ENCODE measurements at places on chromosomes 4 and X.

- no peak for DNase-seq
Observed at GRCh38 chr4:39178706-39179105, 3.6 kb upstream of the WDR19 start.

GRCh38 chrX:138651494-138651893 lies 60.0 kb downstream of the FGF13 start:
- no peak for DNase-seq

GRCh38 chr4:108702960-108703359 lies 52.6 kb downstream of the OSTC start:
- no peak for DNase-seq

GRCh38 chr4:173318648-173319211 lies 15.4 kb downstream of the HMGB2 start:
- peak; percentile 48 for DNase-seq

DNA sequence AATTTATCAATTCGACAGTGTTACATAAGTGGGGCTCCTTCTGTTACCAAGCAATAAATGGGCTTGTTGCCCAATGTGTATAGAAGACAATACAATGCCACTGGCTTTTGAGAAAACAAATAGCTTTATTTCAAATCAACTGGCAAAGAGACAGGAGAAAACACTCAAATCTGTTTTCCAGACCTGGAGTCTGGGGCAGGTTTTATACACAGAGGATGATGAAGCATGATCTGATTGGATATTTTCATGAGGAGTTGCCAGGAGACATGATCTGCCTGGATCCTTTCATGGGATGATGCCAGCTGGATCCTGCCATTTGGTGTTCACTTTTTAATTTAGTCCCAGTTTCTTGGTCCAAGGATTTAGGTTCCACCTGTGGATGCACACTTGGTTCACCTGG lies 287.9 kb downstream of the CXXC4 start:
- no peak for DNase-seq

DNA sequence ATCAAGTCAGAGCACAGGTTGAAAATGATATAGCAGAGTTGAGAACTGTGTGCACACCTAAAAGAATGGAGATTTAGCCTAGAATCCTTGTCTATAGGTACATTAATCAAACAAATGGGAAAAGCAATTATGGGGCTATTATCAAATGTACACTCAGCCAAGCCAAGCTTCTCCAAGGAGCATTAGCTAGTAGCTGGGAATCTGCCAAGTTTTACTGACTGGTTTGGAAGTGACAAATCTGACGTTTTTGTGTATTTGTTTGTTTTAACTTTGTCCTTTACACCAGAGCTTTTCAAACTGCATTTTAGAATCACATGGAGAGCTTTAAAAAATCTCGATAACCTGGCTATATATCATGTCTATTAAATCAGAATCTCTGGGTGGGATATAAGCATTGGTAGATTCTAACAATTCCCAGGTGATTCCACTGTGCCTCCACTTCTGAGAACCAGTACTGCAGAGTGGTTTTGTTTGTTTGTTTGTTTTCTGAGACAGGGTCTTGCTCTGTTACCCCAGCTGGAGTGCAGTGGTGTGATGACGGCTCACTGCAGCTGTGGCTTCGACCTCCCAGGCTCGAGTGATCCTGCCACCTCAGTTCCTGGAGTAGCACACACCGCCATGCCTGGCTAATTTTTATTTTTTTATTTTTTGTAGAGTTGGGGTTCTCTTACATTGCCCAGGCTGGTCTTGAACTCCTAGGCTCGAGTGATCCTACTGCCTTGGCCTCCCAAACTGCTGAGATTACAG lies 279.8 kb downstream of the UNC5C start:
- no peak for DNase-seq

DNA sequence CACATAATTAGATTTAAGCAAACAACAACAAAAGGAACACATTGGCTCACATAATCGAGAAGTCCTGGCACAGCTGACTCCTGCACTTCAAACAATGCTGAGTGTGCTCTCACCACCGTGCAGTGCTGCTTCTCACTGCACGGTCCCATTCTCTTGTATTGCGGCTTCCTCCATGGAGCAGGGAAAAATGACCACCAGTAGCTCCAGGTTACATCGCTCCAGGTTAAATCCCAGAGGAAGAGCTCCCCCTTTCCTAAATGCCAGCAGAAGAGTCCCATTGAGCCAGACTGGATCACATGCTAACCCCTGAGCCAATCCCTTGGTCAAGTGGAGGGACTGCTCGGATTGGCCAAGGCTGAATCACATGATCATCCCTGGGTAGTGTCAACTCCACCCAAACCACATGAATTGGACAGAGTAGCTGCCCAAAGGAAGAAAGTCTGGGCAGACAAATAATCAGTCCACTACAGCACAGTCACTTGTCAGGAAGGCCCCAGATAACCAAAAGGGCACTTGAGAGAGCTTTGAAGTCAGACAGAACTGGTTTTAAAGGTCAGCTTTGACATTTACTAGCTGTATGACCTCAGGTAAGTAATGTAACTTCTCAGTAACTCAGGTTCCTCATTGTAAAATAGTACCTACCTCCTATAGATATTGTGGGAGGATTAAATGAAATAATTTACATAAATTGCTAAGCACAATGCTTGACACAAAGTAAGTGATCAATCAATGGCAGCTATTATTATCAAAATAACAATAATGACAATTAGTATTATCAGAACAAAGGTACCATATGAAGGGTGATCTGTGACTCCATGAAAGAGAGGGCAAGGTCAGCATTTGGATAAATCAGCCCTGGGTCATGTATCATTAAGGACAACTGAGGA lies 14.3 kb downstream of the TEC start:
- no peak for DNase-seq

DNA sequence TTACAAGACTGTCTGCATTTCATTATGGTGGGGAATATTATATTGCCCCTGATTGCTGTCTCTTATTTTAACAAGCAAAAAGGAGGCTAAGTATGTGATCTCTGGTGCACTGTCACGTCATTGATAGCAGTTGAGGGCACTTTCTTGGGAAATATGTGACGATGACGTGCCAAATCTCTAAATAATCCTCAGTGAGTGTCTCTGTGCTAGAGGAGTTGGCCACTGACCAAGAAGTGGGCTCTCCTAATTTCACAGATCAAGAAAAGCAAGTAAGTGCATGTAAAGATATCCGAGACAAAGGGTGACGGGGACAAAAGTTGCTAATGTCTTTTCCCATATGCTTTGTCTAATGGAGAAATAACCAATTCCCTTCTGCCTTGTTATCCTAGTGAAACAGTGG lies 487.4 kb upstream of the TENM3 start:
- no peak for DNase-seq

- no peak for DNase-seq
Observed at GRCh38 chr4:85952528-85952927, 407.3 kb downstream of the MAPK10 start.

GRCh38 chr4:151930372-151930771 lies 169.6 kb upstream of the GATB start:
- no peak for DNase-seq

DNA sequence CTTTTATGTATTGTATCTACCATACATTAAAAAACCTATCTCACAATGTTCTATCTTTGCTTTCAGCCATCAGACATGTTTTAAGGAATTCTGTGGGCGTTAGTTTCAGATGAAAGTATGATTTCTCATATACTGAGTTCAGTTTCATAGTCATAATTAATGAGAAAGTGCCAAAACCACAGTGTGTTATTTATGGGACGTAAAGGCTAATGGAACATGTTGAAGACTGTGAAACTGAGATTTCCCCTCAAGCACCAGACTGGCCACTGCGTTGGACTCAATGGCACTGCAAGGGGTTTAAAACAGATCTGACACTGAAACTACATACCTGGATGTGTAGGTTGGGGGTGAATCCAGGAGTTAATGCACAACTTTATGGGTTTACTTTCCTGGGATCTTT lies 32.0 kb downstream of the F8 start:
- DNase-seq: no peak

GRCh38 chr4:8274765-8275547 lies 5.4 kb downstream of the HTRA3 start:
- DNase-seq: no peak

- no peak for DNase-seq
Observed at GRCh38 chr4:23390246-23390645, 499.6 kb downstream of the PPARGC1A start.

DNA sequence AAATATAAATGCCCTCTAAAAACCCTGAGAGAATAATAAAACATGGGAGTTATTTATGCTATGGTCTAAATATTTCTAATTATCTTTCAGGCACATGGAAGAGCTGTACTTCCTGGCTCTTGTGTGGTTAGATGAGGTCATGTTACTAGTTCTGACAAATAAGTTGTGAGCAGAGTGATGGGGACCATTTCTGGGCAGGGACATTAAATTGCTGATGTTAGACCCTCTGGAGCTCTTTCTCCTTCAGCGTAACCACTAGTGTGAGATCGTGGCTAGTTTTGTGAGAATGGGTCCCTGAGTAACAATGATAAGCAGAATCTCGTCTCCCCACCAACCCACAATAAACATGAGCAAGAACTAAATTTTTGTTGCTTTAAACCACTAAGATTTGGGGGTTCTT lies 108.0 kb downstream of the MAML3 start:
- DNase-seq: no peak

GRCh38 chrX:93673869-93674271 lies at the start of gene FAM133A:
Gene FAM133A, plus strand, starts transcription at chrX:93674206. Its CDS starts 35,214 bp downstream, at chrX:93709420.
- no peak for DNase-seq

DNA sequence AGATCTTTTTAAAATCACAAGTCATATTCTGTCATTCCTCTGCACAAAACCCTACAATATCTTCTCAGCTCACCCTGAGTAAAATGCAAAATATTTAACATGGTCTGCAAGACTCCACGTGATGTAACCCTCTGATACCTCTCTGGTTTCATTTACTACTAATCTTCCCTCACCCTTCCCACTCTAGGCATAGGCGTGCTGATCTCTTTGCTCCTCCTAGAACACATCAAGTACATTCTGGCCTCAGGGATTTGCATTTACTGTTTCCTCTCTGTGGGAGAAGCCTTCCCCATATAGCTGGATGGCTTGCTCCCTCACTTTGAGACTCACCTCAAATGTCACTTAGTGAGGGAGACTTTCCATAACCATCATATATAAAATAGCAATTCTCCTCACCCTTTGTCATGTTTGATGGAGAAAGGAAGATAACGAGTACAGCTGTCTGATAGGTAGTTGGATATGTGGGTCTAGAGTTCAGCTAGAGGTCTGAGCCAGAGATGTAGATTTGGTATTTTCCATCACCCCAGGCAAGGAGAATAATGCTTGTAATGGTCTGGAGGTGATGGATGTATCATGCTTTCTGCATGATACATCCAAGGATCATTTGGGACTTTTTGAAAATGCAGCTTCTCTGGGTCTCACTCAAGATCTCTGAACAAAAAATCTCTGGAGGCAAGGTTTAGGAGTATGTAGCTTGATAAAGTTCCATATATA lies 123.9 kb upstream of the VAMP7 start:
- no peak for DNase-seq

DNA sequence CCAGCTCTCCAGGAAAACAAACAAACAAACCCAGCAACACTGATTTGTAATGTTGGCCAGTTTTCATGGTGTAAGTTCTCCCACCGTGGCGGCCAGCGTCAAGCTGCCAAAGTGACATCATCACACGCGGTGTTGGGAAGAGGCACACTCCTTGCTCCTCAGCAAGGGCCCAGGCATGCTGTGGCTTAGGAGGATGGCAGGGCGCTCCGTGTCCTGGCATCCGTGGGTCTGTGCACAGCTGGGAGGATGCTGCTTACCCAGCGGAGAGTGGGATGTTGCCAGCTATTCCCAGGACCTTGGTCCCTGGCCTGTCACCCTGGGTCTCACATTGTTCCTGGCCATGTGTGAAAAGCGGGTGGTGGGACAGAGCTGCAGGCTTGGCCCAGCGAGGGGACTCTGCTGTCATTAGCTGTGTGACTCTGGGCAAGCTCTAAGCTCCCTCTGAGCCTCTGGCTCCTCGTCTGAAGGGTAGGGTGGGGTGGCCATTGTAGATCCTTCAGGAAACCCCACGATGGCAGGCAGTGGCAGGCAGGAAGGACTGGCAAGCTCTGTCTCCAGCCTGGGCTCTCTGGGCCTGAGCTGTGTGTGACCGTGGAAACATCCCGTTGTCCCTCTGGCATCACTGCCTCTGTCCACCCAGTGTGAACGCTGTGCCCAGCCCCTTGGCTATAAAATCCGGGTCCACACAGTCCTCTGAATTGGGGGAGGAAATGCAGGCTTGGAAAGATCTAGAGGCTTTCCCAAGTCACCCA lies 10.8 kb downstream of the PSAPL1 start:
- DNase-seq: no peak

- no peak for DNase-seq
Observed at GRCh38 chrX:125444659-125445058, 125.0 kb downstream of the TEX13C start.

- DNase-seq: no peak
Observed at GRCh38 chr4:102623622-102624021, 122.5 kb downstream of the NFKB1 start.

- DNase-seq: no peak
Observed at GRCh38 chr4:177265729-177266128, 43.9 kb upstream of the NEIL3 start.

GRCh38 chr4:14445882-14446281 lies 556.4 kb upstream of the CPEB2 start:
- no peak for DNase-seq

GRCh38 chrX:30196322-30196721 lies 19.0 kb upstream of the MAGEB2 start:
- no peak for DNase-seq

- no peak for DNase-seq
Observed at GRCh38 chr4:171636606-171637005, 176.6 kb upstream of the GALNTL6 start.

GRCh38 chrX:77640702-77641101 lies 145.3 kb downstream of the ATRX start:
- DNase-seq: no peak

GRCh38 chr4:14888790-14889572 lies 113.3 kb upstream of the CPEB2 start:
- no peak for DNase-seq

- no peak for DNase-seq
Observed at GRCh38 chrX:149114001-149114400, 391.1 kb downstream of the IDS start.

DNA sequence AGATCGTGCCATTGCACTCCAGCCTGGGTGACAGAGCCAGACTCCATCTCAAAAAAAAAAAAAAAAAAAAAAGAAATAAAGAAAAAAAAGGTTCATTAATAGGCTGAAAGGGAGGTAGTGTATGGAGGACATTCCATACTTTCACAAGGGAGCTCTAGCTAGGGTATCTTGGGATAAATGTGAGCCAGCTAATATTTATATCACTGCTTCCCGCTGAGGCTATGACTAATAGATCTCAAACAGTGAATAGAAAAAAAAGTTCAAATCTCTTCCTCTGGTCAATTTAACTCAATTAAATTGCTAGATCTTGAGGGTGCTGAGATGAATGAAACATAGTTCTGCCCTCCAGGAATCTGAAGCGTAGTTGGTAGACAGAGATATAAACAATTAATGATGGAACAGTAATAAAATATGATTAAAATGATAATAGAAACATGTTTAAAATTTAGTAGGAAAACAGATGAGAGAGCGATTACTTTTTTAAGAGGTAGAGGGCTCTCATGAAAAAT lies 55.7 kb upstream of the SHISA3 start:
- DNase-seq: no peak

DNA sequence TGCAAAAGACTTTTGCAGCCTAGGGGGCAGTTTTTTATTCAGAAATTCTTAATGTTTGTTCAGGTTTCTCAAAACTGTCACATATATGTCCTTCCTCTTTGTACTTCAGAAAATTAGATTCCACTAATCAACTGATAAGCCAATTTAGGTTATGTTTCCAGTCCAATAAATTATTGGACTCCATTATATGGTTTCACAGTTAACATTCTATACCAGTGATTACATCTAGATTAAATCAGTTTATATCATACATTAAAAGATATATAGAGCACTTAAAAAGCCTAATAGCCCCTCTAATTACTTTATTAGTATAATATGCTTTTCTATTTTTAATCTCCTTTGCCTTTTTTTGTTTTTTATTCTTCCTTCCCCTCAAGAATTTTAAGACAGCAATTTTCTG lies 434.1 kb downstream of the INPP4B start:
- DNase-seq: no peak
